ENCODE measurements at places on chromosomes 3 and 15.

GRCh38 chr3:112860898-112861297 is 14.2 kb upstream of the CD200R1L start:
- no peak for DNase-seq

DNA sequence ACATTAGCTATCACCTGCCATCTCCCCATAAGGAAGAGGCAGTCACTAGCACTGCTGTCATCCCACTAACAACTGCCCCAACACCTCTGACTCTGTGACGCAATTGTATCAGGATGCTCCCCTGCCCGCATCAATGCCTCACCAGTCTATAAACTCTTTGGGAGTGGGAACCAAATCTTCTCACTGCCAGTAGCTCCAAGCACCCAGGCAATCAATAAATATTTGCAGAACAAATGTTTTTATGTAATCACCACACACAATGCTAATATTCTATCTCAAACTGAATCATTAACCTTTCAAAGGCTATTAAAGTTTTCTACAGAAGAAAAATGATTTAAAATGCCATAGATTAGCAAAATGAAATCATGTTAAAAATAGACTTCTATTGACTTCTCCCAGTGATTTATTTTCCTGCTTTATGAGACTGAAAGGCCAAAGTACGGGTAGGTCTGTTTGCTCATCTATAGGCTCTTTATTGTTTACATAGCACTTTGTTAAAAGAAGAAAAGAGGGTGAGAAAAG is 131.3 kb downstream of the PLD1 start:
- peak; percentile 53 for DNase-seq

DNA sequence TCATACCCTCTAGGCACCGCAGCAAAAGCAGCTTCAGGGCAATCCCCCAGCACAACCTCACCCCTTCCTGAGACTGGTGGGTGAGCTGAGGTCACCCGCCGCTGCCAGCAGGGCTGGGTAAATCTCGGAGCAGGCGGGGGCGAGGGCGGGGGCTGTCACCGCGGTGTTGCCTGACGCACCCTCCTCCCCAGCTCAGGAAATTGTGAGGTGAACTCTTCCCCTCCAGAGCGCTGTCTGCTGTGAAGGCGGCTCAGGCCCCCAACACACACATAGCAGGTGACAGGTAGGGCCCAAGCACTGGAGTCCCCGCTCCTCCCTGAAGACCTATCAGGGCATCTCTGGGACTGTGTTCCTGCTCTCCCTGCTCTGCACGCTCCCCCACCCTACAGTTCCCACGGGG is 30.2 kb upstream of the FURIN start:
- DNase-seq = no peak

DNA sequence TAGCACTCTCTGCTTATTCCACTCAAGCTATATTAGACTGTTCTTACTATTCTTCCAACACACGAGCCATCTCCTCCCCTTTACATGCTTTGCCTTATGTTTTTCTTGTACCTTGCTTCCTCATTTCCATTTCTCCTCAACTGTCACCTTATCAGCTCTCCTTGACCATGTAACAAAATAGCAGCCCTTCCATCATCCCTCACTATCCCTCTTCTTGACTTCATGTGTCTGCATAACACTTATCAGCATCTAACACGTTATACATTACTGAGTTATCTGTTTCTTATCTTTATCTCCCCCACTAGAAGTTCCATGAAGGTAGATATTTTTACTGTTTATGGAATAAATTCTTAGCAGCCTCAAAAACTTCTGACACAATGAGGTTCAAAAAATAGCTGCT is 45.3 kb downstream of the TRPM7 start:
- no peak for DNase-seq

- DNase-seq = no peak
These were observed 37.6 kb downstream of the SNX4 start for GRCh38 chr3:125482406-125482805.

DNA sequence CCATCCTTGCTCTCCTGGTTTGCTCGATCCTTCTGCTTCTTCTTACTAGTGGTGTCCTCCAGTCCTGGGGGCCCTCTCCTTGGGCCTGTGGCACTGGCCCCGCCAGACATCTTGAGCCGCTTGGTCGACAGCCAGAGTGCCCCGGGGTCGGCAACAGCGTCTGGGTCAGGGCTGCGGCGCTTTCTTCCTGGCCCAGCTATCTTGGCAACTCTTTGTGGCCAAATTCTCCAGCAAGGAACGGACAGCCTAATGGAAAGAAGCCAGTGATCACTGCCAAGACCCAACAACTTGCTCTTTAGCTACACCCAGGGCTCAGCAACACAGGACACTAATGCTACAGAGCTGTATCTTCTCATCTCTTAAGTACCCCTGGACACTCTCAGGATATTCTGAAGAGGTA is 1.6 kb downstream of the USP19 start:
- DNase-seq = no peak

GRCh38 chr15:93048759-93049161 is 40.3 kb downstream of the RGMA start:
- no peak for DNase-seq

DNA sequence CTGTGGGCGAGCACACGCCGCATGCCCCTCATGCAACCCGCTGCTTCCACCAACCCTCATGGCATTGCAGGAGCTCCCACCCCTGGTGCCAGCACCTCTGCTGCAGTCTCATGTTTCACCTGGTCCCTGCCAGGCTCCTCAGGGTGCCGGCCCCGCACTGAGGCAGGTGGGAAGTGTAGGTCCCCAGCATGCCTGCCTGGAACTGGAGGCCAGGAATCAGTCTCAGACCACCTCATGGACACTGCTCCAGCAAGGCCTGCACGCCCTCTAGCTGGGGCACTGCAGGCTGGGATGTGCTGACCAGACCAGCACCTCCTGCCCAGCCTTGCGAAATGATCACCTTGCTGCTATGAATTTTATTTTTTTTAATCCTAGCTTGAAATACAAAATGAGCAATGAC is 39.1 kb downstream of the OCA2 start:
- no peak for DNase-seq

DNA sequence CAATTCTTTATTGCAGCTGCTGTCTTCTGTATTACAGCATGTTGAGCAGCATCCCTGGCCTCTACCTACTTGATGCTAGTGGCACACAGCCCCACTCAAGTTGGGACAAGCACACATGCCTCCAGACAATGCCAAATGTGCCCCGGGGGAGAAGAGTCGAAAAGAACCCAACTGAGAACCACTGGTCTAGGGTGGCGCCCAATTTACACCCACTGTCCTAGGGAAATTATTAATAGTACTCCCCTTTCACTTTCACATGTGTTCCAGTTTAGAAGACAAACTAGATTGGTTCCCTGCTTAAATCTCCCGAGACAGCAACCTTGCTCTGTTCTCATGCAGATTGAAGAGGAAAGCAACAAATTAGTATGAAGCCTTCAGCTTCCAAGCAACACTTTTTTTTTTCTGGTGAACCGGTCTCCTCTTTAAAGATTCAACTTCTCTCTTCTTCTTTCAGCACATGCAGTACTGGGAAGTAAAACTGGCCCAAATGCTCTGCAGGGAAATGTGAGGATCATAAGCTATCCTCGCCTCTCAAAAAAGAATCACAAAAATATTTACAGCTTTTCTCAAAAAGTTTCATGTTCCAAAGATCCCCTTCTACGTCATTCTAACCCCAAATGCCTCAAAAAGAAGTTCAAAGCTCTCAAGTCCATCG is 823.9 kb upstream of the CFAP20DC start:
- DNase-seq = no peak

DNA sequence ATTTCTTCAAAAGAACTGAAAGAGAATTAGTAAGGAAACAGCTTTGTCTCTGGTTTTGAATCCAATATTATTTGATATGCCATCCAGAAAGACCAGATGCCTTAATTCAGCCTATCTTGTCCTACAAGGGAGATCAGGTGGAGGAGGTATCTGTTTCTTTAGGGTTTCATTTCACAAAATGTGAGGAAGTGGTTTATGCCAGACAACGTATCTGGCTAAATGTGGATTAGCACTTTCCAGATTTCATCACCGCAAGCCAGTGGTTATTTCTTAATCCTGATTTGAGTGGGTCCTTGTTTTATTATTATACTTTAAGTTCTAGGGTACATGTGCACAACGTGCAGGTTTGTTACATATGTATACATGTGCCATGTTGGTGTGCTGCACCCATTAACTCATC is 271.1 kb downstream of the EBLN2 start:
- no peak for DNase-seq

DNA sequence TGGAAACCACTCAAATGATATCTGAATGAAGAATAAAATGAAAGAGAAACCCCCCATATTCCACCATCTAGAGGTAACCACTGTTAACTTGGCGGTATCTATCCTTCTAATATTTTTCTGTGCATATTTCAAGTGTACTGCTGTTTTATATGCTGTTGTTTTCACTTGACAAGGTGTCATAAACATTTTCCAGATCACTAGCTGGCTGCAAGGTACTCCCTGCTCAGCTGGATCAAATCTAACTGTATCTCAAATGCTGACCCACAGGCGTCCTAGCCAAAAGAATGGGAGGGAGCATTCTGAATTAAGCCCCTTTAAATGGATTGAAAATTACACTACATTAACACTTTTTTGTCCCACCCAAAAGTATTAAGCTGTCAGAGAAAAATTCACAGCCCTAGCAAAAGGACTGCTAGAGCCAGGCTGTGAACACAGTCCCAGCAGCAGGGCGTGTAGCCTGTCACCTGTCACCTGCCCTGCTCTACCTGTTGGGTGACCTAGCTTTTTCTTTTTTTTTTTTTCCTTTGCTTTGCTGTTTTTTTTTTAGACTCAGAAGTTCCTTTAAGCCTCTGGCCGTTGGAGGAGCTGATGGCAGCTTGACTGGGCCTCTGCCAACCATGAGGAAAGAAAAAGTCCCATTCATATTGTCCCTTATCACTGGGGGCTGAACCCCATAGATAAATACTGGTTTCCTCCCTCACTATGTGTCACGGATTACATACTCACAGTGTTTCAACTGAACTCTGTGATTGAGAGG is 93.7 kb upstream of the TSC22D2 start:
- DNase-seq = peak; percentile 66

- no peak for DNase-seq
These were observed 289.6 kb downstream of the EFHB start for GRCh38 chr3:19644405-19644804.

GRCh38 chr3:169847896-169848295 is 21.8 kb downstream of the LRRC31 start:
- peak; percentile 70 for DNase-seq

GRCh38 chr3:41661796-41662195 is 300.1 kb downstream of the ULK4 start:
- DNase-seq = no peak

GRCh38 chr15:100060276-100060926 is 281.4 kb downstream of the ADAMTS17 start:
- DNase-seq = no peak

GRCh38 chr3:133962849-133963248 is 66.9 kb downstream of the SLCO2A1 start:
- DNase-seq = no peak

- DNase-seq = no peak
These were observed 407.3 kb upstream of the CBLB start for GRCh38 chr3:106276151-106276550.

DNA sequence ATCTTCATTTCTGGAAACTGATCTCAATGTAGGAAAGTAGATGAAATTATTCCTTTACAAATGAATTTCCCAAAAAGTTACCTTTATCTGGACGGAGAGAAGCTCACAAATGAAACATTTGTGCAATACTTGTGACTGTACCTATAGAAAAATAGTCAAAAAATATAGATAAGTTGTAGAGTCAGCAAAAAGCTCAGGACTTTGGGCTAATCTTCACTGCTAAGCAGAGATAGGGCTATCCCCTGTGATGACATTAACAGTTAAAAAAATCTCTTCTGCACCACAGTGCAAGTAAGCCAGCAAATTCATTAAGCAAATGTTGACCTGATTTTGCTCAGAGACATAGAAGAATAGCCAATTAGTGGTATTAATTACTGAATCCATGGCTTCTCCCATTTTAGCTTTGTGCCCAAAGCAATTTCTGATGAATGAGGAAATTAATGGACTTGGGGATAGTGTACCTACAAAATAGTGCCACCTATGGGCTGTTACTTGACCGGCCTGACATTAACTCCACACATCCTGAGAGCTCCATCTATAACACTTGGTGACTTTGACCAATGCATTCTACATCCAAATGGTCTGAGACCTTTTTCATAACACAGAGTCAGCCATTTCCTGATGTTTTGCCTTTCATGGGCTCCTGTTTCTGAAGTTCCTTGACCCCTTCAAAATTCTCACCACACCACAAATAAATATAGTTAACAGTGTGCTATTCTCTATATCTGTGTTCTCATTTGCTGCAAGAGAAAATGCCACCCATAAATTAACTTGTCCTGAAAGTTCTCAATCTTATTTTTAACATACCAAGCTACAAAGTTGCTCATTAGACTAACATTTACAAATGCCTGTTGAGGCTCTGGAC is 105.0 kb downstream of the SSR3 start:
- no peak for DNase-seq

- no peak for DNase-seq
These were observed 999 bp downstream of the INSYN1 start for GRCh38 chr15:73751899-73752805.

- no peak for DNase-seq
These were observed 1375.1 kb upstream of the ALCAM start for GRCh38 chr3:103991461-103992115.

DNA sequence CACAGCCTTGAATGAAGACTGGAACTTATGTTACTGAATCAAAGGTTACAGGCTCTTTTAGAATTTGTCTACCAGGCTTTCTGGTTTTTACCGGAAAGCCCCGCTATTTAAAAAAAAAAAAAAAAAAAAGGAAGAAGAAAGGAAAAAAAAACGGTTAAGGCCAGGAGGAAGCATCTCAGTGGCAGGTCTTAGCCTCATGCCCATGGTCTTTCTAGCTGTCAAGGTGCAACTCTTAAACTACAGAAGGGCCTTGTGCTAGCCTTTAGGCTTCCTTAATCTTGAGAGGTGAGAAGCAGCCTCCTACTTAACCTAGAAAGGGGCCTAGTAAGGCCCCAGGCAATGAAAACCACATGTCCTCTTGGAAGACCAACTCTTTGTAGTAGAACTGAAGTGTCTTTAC is 77.5 kb downstream of the TBC1D5 start:
- DNase-seq = no peak

GRCh38 chr3:27630885-27631284 is 91.2 kb downstream of the EOMES start:
- DNase-seq = no peak

GRCh38 chr3:161498259-161498921 is 1.8 kb downstream of the OTOL1 start:
- DNase-seq = no peak

DNA sequence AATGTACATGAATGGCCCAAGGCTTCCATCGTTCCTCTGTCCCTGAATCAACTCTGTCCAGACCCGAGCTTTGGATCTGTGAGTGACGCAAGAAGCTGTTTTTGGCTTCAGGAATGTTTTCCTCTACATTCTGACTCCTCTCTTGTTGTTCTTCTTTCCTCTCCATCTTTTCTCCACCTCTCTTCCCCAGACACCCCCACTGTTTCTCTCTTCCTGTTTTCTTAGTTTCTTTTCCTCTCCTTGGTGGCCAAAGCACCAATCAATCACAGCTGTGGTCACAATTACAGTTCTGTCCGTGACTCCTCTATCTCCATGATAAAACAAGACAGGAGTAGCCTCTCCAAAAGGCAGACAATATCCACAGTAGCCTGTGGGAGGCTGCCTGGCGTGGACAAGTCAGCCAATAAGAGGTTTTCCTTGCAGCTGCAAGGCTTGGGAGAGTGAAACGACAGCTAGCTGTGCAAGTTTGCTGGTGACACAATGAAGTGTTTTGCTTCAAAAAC is 4.9 kb upstream of the TMEM212 start:
- DNase-seq = no peak

- DNase-seq = no peak
These were observed 76.4 kb upstream of the ROBO1 start for GRCh38 chr3:79844176-79844575.

GRCh38 chr15:95017666-95018328 is 786.4 kb downstream of the MCTP2 start:
- DNase-seq = peak; percentile 24

GRCh38 chr15:52028431-52029093 is 9.5 kb downstream of the MAPK6 start:
- DNase-seq = no peak

Measured in colonic mucosa (tissue), 4 donors.